ENCODE measurements at places on chromosomes 1 and 21.

- no peak for DNase-seq
Observed at GRCh38 chr1:1013922-1014648, 788 bp downstream of the ISG15 start.

- no peak for DNase-seq
Observed at GRCh38 chr1:5645929-5646328, 346.3 kb downstream of the NPHP4 start.

GRCh38 chr1:65793359-65793732, 651 bp downstream of the PDE4B start:
- no peak for DNase-seq

GRCh38 chr1:232937741-232938375, 12.6 kb upstream of the NTPCR start:
- DNase-seq = no peak

- no peak for DNase-seq
Observed at GRCh38 chr1:159669338-159669737, 45.1 kb downstream of the CRP start.

GRCh38 chr1:81912383-81912782, 111.6 kb downstream of the ADGRL2 start:
- DNase-seq = no peak

GRCh38 chr21:45015469-45015860, 58.9 kb upstream of the ADARB1 start:
- no peak for DNase-seq

DNA sequence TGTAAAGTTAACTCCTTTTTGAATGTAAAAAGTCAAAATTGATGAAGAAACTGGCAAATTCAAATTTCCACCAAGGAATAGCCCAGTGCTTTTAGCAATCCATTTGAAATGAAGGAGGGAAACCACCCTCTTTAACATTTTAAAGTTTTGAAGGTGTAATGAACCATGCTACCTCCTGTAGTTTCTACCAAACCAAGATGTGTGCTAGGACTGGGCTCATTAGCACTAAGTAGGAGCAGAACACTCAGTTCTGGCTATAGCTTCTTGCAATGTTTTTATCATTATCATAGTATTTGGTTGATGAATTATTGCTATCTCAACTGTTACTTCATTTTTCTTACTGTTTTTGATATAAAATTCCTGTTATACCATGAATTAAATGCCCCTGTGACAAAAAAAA, 319.2 kb upstream of the ZRANB2 start:
- no peak for DNase-seq

GRCh38 chr1:6353619-6353954, 40.0 kb downstream of the ACOT7 start:
- no peak for DNase-seq

DNA sequence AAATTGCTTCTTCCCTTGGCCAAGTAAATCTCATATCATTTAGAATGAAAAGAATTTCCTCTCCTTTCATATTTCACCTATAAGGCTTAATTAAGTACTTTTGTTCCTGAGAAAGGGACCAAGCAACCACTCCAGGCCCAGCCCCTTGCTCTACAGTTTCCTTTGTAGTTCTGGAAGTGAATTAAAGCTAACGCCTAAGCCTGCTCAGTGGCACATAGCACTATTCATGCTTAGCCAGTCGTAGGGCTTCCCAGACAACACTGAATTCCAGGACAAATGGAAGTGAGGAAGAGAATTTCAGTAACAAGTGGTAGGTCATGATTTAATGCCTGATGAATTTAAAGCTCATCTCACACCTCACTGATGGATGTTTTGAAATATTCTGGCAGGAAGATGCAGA, 73.3 kb downstream of the RPAP2 start:
- DNase-seq = no peak

DNA sequence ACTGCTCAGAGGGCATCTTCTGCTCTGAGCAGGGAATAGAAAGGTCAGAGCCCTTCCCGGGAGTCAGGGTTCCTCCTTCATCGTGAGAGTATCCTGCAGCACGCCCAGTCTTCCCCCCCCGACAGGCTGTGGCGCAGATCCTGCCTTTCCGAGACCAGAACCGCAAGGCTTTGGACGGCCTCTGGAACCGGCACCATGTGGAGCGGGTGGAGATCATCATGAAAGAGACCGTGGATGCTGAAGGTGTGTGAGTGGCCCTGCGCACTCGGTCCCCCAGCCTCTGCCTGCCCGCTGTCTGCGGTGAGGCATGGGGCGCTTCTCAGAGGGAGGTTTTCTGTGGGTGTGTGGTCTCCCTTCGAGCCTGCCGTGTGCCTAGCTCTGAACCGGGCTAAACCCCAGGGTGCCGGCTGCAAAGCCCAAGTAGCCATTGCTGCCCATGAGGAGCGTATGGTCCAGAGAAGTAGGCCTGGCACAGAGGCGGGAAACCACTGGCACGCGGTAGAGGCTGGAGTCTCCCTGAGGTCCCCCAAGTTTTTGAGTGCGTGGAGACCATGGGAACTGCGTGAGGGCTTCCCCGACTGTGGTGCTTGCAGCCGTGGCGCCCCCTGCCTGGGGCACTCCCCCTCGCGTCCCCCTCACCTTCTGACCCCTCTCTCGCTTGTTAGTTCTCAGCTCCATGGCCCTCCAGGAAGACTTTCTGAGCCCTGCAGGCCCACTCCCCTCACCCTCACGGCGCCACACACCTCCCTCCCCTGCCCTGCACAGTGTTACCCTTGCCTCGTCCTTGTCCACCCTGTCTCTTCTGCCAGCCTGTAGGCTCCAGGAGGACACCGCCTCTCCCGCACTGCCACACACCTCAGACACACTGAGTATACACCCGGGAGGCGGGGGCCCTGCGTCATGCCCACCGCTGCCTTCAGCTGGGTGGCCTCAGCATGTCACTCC, 12.5 kb downstream of the H6PD start:
- DNase-seq = no peak

DNA sequence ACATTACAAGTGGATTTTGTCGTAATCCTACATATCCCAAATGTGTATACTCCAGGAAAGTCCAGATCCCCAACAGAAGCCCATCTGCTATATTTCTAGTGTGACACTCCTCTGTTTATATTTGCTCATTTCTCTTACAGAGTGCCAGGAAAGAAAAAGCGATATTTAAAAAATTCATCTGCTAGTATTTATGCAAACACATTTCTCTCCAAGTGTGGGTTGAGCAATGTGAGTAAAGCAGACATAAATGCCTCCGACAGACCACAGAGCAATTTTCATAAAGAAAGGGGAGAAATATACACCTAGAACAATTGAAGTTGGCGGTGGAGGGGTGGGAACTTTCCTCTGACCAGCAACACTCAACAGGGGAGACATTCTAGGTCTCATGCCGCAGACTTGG, 22.2 kb upstream of the RAP1A start:
- no peak for DNase-seq

GRCh38 chr1:7808253-7808844, 24.3 kb downstream of the PER3 start:
- no peak for DNase-seq

DNA sequence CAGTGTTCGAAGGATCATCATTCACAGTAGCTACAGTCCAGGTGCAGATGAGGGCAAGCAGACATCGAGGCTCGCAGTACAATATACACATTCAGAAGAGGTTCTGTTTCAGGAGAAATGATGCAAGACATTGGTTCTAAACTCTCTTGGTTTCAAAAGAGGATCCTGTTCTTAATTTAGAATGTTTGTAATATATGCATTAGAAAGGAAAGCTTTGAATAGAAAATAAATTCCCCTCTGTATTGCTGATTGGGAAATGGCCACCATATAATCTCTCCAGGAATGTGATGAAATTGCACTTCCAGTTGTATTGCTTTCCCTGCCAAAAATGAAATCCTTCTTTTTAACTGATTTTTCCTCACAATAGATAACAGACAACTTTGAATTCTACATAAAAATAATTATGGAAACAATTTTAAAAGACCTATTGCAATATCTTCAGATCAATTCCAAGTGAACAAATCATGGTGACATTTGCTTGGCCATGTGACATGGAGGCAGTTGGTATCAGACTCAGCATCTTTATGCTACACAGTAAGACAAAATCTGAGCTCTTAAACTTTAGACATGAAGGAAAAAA, 27.6 kb upstream of the SIPA1L2 start:
- DNase-seq = no peak

GRCh38 chr1:243950166-243950565, 100.1 kb upstream of the AKT3 start:
- no peak for DNase-seq

- no peak for DNase-seq
Observed at GRCh38 chr1:63569640-63570316, 23.4 kb upstream of the PGM1 start.

DNA sequence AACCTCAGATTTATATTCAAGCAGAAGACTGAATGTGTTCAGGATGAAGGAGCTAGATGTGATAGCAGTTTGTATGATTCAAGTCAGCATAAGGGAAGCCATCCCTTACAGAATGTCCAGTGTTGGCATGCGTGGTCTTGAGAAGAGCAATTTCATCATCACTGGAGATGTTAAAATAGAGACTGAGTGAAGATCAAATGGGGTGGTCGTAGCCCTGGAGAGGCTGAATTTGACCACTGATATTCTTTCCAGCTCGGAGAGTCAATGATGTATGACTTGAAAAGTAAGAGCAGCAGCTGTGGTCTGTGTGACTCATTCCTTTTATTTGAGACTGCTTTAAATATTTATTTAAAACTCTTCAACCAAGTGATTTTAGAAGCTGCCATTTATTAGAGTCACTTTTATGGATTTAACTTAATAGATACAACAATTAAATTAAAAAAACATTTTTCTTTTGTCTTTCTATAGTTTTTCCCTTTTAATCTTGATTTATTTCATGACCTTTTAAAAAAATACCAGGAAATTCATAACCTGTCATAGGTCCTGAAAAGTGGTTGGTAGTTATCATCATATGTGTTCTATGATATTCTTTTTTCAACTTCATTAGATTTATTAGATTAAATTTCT, 15.5 kb downstream of the FMN2 start:
- DNase-seq = no peak

DNA sequence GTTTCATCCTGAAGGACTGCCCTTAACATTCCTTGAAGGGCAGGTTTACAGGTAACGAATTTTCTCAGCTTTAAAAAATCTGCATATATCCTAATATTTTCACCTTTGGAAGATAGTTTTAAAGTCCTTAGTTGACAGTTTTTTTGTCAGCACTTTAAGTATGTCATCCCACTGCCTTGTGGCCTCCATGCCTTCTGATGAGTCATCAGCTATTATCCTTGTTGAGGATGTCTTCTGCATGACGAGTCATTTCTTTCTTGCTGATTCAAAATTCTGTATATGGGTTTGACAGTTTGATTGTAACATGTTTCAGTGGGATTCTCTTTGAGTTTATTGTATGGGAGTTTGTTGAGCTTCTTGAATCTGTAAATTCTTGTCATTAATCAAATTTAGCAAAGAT, 500.6 kb downstream of the DISC1 start:
- DNase-seq = no peak

GRCh38 chr1:53274541-53275185, 36.3 kb upstream of the MAGOH start:
- no peak for DNase-seq

- DNase-seq = no peak
Observed at GRCh38 chr1:217660353-217661062, 29.4 kb downstream of the SPATA17 start.

DNA sequence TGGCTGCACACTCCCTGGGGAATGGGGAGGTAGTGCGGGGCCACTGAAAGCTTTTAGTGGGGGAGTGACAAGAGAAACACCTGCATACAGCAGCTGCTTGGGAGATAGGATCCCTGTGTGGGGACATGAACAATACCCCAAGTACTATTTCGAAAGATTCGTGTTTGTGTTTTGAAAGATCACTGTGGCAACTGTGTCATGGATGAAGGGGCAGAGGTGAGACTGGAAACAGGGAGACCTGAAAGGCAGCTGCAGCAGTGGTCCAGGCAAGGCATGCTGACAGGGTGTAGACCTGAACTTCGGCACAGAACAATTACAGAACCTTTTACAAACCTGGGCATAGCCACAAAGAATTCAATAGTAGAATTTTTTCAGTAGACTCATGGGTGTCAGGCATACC, 32.9 kb downstream of the TENT5C start:
- no peak for DNase-seq

GRCh38 chr1:156368157-156368658, 803 bp upstream of the RHBG start:
- no peak for DNase-seq

- no peak for DNase-seq
Observed at GRCh38 chr1:193185901-193186731, at the start of gene B3GALT2. B3GALT2 (minus strand) TSS chr1:193186613; CDS start chr1:193181562, 5,051 bp downstream.

DNA sequence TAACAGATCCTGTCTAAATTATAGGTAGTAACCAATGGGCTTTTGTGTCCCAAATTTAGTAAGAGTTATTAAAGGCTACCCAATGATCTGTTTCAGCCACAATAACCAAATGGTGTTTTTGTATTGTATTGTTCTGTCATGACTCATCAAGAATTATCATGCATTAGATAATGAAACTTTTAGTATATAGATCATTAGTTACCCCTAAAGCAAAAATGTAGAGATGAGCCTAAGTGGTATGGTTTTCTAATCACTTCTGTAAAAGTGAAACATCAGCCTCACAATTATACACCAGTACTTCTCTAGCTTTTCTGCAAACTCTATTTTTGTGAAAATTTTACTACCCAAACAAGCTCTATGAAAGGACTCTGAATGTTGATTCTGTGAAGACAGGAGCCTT, 71.4 kb downstream of the LRRC7 start:
- no peak for DNase-seq

GRCh38 chr1:64001038-64001437, 202.4 kb upstream of the UBE2U start:
- DNase-seq = no peak

DNA sequence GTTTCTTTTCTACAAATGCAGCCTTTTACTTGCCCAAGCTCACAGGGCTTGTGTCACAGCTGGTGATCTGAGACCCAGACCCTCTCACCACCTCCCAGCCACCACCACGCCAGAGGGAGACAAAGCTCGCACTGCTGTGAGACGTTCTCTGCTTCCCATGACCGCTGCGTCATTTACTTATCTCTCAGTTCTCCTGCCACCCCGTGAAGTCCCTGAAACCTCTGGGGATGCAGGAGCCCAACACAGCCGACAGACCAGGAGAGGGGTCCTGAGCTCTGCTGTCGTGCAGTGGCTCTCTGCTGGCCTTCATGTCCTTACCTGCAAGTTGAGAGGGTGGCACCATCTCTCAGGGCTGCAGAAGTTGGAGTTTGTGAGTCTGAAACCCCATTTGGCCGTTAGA, 77.7 kb downstream of the SLC16A1 start:
- no peak for DNase-seq

DNA sequence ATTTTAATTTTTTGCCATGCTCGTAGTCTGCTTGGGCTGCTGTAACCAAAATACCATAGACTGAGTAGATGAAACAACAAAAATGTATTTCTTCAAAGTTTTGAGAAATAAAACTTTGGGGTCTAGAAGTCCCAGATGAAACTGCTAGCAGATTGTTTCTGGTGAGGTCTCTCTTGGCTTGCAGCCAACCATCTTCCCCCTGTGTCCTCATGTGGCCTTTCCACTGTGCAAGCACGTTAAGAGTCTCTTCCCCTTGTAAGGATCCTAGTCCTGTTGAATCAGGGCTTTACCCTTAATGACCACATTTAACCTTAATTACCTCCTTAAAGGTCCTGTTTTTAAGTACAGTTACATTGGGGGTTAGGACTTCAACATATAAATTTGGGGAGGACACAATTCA, 86.6 kb downstream of the PTBP2 start:
- DNase-seq = no peak

- DNase-seq = no peak
Observed at GRCh38 chr1:156073740-156074139, 8.5 kb downstream of the MEX3A start.

GRCh38 chr1:204617256-204618147, 68.0 kb downstream of the LRRN2 start:
- DNase-seq = no peak

Data from stimulated activated CD4-positive, alpha-beta T cell treated with anti-CD3 and anti-CD28 coated beads, Interleukin-1b, Interleukin-23, amount 100 ng/mL, for 1 hour (primary cell).